ENCODE measurements at places on chromosomes 13 and 19.

DNA sequence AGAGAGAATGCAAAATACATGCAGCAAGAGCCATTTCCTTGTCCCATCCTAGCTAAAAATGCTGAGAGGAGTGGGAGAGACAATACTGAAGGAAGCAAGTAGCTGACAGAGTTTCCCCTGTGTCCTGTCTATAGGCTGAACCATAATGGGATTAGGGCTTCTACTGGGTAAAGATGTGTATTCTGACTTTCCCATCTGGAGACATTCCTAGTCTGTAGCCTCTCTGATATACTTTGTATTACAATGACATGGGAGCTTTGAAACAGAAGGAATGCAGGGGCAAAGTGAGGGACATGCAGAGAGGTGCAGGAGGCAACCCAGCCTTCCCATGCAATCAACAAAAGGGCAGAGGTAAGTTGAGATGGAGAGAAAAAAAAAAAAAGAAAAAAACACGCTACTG is 10.5 kb upstream of the GPC6 start:
- no peak for DNase-seq
- H3K27ac ChIP-seq, result no peak overlapping the region
- no peak overlapping the region for H3K4me3 ChIP-seq
- no peaks in the 10 kb centered on the region for H3K36me3 ChIP-seq
- H3K27me3 ChIP-seq, result no peaks in the 10 kb centered on the region
- no peaks in the 10 kb centered on the region for H3K4me1 ChIP-seq

DNA sequence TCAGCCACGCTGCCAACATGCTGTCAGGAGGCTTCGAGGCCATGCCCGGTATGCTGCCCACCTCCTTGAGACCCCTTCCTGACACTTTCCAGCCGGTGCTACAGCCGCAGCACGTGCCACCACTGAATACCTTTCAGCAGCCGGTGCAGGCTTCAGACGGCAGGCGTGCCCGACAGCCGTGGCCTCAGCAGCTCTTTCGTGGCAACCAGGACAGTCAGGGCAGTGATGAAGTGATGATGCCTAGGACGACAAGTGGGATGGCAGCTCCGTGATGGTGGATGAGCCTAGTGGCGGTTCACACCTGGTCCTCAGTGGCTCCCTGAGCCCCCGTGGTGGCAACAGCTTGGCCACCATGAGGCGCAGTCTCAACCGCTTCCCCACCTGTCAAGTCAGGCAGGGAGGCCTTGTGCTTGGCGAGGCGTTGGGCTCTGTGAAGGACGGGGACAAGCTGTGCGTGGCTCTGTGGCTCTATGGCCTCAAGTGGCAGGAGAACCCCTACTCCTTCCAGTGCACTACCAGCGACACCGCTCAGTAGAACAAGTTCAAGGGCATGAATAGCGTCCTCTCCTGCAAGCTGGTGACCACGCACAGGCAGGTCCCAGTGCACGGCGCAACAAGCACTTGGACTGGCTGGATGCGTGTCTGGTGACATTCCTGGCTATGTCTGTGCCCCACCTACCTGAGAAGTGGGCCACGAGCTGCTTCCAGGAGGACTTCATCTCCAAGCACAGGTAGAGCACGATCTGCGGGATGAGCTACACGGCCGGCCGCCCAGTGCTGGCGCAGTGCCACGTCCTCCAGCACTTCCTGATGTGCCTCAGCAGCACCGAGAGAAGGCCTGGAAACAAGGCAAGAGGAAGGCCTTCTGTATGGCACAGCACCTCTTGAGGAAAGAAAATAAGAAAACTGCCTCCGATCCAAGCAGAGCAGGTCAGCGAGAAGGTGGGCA is 18.2 kb upstream of the ZNF14 start:
- H3K27me3 ChIP-seq, result no peaks in the 10 kb centered on the region

DNA sequence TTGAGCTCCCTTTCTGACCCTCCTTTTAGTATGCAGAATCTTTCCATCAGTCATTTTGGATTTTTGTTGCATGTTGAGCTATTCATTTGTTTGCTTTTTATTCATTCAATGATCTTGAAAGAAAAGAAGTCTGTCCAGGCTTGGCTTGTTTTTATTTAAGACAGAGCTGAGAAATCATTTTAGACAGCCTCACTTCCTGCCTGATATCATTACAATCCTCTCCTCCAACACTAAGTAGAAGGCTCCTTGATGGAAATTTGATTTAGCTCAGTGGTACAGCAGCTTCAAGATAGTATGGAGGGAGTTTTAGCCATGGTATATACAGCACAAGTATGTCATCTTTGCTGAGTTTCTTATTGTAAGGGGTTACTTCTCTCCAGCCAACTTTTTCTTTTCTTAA is 28.4 kb downstream of the MBNL2 start:
- H3K27me3 ChIP-seq, result no peaks in the 10 kb centered on the region
- DNase-seq, result no peak
- no peak overlapping the region for H3K27ac ChIP-seq
- H3K36me3 ChIP-seq, result no peaks in the 10 kb centered on the region

GRCh38 chr13:103898481-103898880 is 832.3 kb upstream of the SLC10A2 start:
- no peak overlapping the region for H3K27ac ChIP-seq
- no peak for DNase-seq
- H3K36me3 ChIP-seq, result no peaks in the 10 kb centered on the region
- no peaks in the 10 kb centered on the region for H3K4me1 ChIP-seq
- no peaks in the 10 kb centered on the region for H3K27me3 ChIP-seq

DNA sequence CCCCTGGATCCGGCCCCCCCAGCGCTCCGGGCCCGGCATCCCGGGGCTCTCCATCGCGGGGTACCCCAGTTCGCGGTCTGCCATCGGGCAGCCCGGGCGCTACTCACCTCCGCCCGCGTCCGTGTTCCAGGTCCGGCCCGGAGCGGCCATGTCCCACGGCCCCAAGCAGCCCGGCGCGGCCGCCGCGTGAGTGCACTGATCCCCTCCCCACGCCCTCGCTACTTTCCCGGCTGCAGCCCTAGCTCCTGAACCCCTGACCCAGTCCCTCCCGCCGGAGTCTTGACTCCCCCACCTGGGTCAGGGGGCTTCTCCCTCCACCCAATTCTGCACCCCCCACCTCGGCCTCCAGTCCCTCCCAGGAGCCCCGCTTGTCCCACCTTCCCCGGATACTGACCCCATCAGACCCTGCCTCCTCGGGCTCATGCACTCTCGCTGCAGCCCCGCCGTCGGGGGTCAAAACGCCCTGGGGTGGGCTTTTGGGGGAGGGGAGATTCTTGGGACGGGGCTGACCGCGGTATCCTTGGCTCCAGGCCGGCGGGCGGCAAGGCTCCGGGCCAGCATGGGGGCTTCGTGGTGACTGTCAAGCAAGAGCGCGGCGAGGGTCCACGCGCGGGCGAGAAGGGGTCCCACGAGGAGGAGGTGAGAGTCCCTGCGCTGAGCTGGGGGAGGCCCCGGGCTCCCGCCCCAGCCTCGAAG is 566 bp downstream of the HMG20B start:
- peaks cover 18% of the 10 kb centered on the region for H3K4me1 ChIP-seq
- H3K27me3 ChIP-seq, result no peaks in the 10 kb centered on the region
- H3K4me3 ChIP-seq, result peak overlapping the region; percentile 69
- no peaks in the 10 kb centered on the region for H3K36me3 ChIP-seq

GRCh38 chr13:53241891-53242348 is 213.3 kb downstream of the OLFM4 start:
- H3K27ac ChIP-seq, result no peak overlapping the region
- H3K4me1 ChIP-seq, result no peaks in the 10 kb centered on the region
- no peak for DNase-seq

DNA sequence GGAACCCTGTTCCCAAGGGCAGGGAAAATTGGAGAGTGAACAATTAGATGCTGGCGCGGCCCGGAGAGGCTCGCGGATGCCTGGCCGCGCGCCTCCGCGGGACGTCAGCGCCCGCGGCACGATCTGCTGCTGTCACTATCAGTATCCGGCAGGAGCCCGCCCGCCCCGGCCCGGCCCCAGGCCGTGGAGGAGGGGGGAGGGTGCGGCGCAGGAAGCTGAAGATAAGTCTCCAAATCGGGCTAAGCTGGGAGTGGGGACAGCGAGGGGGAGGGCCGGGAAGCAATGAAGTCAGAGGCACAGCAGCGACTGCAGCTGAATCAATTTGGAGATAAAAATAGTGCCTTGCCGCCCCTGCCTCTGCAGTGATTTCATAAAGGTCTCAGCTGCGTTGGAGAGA is 441.5 kb upstream of the KLF12 start:
- no peaks in the 10 kb centered on the region for H3K36me3 ChIP-seq
- H3K27me3 ChIP-seq, result no peaks in the 10 kb centered on the region
- H3K4me1 ChIP-seq, result peaks cover 9% of the 10 kb centered on the region
- H3K27ac ChIP-seq, result no peak overlapping the region

- no peaks in the 10 kb centered on the region for H3K27me3 ChIP-seq
- no peaks in the 10 kb centered on the region for H3K36me3 ChIP-seq
- H3K27ac ChIP-seq, result no peak overlapping the region
- no peak overlapping the region for H3K4me3 ChIP-seq
These were observed 7.4 kb downstream of the BCAM start for GRCh38 chr19:44816301-44816700.

GRCh38 chr19:12721656-12722565 is 1.8 kb downstream of the TNPO2 start:
- peak overlapping the region; percentile 29 for H3K4me3 ChIP-seq
- peaks cover 37% of the 10 kb centered on the region for H3K4me1 ChIP-seq
- peak overlapping the region; percentile 93 for H3K27ac ChIP-seq

GRCh38 chr19:47322058-47322457 is 9.9 kb upstream of the C5AR2 start:
- peak overlapping the region; percentile 52 for H3K27ac ChIP-seq
- H3K4me3 ChIP-seq, result no peak overlapping the region
- DNase-seq, result no peak
- no peaks in the 10 kb centered on the region for H3K27me3 ChIP-seq
- H3K4me1 ChIP-seq, result no peaks in the 10 kb centered on the region

- H3K27ac ChIP-seq, result no peak overlapping the region
- no peak overlapping the region for H3K4me3 ChIP-seq
- H3K27me3 ChIP-seq, result no peaks in the 10 kb centered on the region
These were observed 51.9 kb downstream of the GGACT start for GRCh38 chr13:100536643-100537180.

GRCh38 chr19:51742789-51743188 is 8.9 kb downstream of the FPR1 start:
- no peaks in the 10 kb centered on the region for H3K27me3 ChIP-seq
- no peak for DNase-seq
- H3K4me1 ChIP-seq, result no peaks in the 10 kb centered on the region
- H3K36me3 ChIP-seq, result no peaks in the 10 kb centered on the region
- H3K4me3 ChIP-seq, result no peak overlapping the region

GRCh38 chr13:59562924-59563323 is 600.8 kb downstream of the DIAPH3 start:
- H3K4me1 ChIP-seq, result peaks cover 3% of the 10 kb centered on the region
- no peak overlapping the region for H3K27ac ChIP-seq
- H3K4me3 ChIP-seq, result no peak overlapping the region
- no peaks in the 10 kb centered on the region for H3K36me3 ChIP-seq
- DNase-seq, result no peak

DNA sequence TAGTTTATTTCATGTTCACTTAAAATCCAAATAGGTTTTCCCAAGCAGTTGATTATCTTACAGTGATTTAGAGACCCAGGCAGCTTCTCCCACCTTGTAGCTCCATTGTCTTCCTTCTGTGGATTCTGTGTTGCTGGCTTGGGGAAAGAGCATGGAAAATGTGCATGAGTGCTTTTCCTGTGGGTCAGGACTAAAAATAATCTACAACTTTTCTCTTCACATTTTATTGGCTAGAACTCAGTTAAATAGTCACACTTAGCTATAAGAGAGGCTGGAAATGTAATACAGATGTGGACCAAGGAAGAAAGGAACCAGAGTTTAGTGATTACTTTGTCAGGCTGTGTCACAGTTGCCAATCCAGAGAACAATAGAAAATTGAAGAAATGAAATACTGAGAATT is 198.8 kb downstream of the NBEA start:
- H3K4me3 ChIP-seq, result no peak overlapping the region
- H3K27ac ChIP-seq, result no peak overlapping the region
- no peak for DNase-seq
- H3K27me3 ChIP-seq, result no peaks in the 10 kb centered on the region
- no peaks in the 10 kb centered on the region for H3K36me3 ChIP-seq

- H3K36me3 ChIP-seq, result no peaks in the 10 kb centered on the region
- H3K27ac ChIP-seq, result peak overlapping the region; percentile 52
- H3K27me3 ChIP-seq, result no peaks in the 10 kb centered on the region
- H3K4me3 ChIP-seq, result no peak overlapping the region
- DNase-seq, result peak; percentile 23
- H3K4me1 ChIP-seq, result no peaks in the 10 kb centered on the region
These were observed 32.6 kb downstream of the RUBCNL start for GRCh38 chr13:46354156-46355087.

DNA sequence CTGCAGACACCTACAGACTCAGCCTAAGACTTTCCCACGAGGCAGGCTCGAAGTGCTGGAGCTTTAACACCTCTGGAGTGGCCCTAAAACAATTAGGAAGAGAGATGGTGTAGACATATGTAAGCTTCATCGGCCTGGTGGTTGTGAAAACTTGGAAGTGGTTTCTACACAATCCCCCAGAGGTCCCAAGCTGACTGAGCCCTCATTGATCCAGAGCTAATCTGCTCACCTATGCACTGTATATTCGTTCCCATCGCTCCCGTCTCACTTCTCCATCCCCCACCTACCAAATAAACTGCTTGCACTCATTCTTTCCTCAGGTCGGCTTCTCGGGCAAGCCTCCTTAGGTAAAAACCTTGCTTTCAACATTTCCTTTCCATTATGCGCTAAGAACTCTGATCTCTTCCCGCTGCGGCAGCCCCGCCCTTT is 767 bp upstream of the ZNF793 start:
- no peaks in the 10 kb centered on the region for H3K27me3 ChIP-seq
- H3K4me1 ChIP-seq, result peaks cover 9% of the 10 kb centered on the region
- peak; percentile 3 for DNase-seq

DNA sequence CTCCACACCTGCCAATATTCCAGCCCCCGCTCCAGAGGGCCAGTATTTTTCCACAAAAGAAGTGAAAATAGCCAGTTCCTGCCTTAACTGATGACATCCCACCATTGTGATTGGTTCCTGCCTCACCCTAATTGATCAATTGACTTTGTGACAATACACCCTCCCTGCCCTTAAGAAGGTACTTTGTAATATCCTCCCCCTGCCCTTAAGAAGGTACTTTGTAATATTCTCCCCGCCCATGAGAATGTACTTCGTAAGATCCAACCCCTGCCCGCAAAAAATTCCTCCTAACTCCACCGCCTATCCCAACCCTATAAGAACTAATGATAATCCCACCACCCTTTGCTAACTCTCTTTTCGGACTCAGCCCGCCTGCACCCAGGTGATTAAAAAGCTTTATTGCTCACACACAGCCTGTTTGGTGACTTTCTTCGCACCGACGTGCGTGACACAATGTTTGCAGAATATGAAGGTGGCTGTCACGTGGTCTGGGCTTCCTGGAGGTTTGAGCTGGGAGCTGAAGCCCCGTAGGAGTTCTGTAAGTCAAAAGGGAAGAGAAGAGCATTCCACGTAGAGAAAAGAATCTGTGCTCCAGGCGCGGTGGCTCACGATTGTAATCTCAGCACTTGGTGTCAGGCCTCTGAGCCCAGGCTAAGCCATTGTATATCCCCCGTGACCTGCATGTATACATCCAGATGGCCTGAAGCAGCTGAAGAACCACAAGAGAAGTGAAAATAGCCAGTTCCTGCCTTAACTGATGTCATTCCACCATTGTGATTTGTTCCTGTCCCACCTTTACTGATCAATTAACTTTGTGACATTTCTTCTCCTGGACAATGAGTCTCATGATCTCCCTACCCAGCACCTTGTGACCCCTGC is 6.2 kb upstream of the FUT3 start:
- H3K27me3 ChIP-seq, result no peaks in the 10 kb centered on the region
- H3K4me1 ChIP-seq, result no peaks in the 10 kb centered on the region
- no peak for DNase-seq
- H3K36me3 ChIP-seq, result no peaks in the 10 kb centered on the region

All from body of pancreas (tissue), 4 donors.